Midbrain (tissue), 1 donor: ENCODE measurements at places on chromosomes 16 and 17.

- DNase-seq = no peak
Observed at GRCh38 chr16:21568502-21569189, 30.7 kb upstream of the METTL9 start.

GRCh38 chr16:25817295-25817694 is 125.5 kb downstream of the HS3ST4 start:
- DNase-seq = no peak

GRCh38 chr17:40554646-40555295 is 10.5 kb downstream of the CCR7 start:
- DNase-seq = no peak

- peak; percentile 47 for DNase-seq
Observed at GRCh38 chr17:74532115-74532514, 840 bp upstream of the CD300LB start.

DNA sequence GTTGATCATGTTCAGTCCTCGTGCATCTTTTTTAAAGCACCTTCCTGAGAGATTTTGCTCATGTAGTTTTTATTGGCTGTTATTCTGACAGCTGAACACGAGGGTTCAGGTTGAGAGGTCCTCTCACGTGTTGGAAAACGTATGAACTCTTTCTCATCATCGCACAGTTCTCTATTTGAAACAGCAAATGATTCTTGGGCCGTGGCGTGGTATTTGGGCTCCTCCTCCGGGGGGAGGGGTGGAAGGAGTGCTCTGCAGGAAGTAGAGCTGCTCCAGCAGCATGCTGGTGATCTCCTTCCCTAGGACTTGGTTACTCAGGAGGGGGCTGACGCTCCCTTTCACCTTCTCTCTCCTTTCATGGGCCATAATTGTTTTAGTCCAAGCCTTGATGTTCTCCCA is 70.4 kb downstream of the KSR1 start:
- peak; percentile 19 for DNase-seq

- no peak for DNase-seq
Observed at GRCh38 chr17:82349287-82349701, 9.8 kb upstream of the TEX19 start.
